ENCODE measurements at places on chromosomes 16 and 17. TPM values are rescaled to one million over a fixed set of nuclear protein-coding genes. Genes with fewer than 3 reads are reported as not detected.

GRCh38 chr17:48433896-48434295, 3.9 kb upstream of the SKAP1 start:
- no peak overlapping the region for H3K27ac ChIP-seq
- no peak for DNase-seq
- peaks cover 40% of the 10 kb centered on the region for H3K36me3 ChIP-seq

DNA sequence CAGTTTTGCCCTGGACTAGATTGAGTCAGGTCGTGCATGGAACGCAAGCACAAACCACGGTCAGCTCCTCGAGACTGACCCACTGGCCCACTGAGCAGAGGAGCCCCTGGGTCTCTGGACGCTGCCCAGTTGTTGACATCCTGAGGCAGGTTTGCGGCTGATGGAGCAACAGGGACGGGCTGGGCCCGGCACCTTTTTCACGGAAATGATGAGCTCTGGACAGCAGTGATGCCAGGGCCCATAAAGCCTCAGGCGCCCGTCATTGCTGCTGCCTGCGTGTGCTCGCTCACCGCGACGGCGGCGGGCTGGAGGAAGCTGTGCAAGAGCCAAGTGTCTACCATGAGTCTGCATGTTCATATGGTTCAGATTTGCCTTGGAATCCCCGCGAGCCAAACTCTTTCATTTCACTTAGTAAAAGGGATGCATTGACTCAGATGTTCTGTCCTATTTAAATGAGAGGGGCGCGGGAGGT, 30.8 kb upstream of the CRISPLD2 start:
- DNase-seq = no peak
- H3K4me3 ChIP-seq = no peak overlapping the region

Gene UNC45B
- total RNA-seq = not detected

- no peak overlapping the region for H3K27ac ChIP-seq
- H3K36me3 ChIP-seq = peaks cover 46% of the 10 kb centered on the region
- H3K4me1 ChIP-seq = peaks cover 14% of the 10 kb centered on the region
- H3K4me3 ChIP-seq = no peak overlapping the region
Observed at GRCh38 chr17:5563456-5563855, 20.9 kb downstream of the NLRP1 start.

- no peak overlapping the region for H3K27ac ChIP-seq
- DNase-seq = no peak
- H3K36me3 ChIP-seq = peaks cover 17% of the 10 kb centered on the region
- peaks cover 32% of the 10 kb centered on the region for H3K4me1 ChIP-seq
- H3K27me3 ChIP-seq = no peaks in the 10 kb centered on the region
Observed at GRCh38 chr17:69424287-69425041, 10.0 kb downstream of the MAP2K6 start.

DNA sequence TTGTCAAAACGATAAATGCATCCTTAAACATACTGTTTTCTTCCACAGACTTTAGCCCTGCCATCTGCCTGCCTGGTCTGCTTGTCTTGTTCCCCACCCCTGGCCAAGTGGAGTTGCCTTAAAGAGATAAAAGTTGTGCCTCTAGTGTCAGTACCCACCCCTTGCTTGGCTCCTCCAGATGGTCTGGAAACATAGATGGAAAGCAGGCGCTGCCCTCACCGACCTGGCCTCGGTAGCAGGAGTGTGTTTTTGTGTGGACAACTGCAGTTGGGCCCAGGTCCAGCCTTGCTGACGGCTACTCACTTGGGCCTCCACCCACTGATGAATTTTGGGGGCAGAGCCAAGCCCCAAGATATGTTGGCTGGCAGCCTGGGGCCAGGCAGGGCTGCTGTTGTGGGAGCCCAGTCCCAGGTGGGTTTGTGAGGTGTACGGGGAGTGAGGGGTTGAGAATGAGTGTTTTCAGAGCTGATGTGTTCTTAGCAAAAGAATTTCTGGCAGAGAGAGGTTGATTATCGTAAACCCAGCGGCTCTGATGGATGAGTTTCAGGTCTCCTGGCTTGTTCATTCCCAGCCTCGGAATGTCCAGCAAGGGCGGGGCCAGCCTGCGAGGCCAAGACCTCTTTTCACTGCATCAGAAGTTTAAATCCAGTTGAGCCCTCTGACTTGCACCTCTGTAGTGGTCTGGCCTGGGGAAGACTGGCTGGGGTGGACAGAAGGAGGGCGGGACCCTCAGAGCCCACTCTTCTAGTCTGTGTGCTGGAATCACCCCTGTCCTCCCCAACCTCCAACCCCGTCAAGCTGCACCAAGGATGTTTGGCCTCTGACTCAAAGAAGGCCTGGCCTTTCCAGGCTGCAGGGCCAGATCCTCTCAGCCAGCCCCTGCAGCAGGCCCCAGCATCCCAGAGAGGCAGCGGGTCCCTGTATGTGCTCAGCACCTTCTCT, 179.7 kb downstream of the RAB11FIP4 start:
- no peak for DNase-seq
- no peak overlapping the region for H3K4me3 ChIP-seq
- no peaks in the 10 kb centered on the region for H3K4me1 ChIP-seq
- H3K36me3 ChIP-seq = no peaks in the 10 kb centered on the region
- no peak overlapping the region for H3K27ac ChIP-seq

DNA sequence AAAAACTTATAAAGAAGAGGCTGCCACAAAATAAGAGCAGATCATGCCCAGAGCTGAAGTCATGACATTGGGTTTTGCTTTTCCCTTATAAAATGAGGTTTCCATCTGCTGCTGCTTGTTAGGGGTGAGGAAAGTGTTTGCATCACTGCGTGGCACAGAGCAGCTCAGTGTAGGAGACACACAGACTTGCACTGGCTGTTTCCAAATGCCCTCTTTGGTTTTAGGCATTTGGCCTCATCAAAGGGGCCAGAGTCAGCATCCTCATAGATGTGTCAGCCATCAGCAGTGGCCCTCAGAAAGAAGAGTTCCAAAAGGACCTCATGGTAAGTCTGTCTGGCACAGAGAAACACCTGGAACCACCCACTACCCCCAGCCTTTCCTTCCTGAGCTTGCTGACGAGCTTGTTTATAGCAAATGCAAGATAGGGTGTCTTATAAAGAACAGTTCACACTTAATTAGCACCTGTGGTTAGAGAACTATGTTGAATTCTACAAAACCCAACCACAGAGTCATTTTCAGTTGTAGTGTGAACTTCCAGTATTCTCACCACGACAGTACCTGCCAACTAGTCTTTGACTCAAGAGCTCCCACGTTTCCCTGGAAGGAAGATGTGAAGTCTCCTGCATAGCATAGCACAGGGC, 17.0 kb downstream of the VWA3A start:
- H3K27ac ChIP-seq = no peak overlapping the region
- DNase-seq = no peak
- peaks cover 8% of the 10 kb centered on the region for H3K4me1 ChIP-seq
- peaks cover 24% of the 10 kb centered on the region for H3K27me3 ChIP-seq
- H3K36me3 ChIP-seq = no peaks in the 10 kb centered on the region

Gene CLEC10A
- not detected for total RNA-seq

DNA sequence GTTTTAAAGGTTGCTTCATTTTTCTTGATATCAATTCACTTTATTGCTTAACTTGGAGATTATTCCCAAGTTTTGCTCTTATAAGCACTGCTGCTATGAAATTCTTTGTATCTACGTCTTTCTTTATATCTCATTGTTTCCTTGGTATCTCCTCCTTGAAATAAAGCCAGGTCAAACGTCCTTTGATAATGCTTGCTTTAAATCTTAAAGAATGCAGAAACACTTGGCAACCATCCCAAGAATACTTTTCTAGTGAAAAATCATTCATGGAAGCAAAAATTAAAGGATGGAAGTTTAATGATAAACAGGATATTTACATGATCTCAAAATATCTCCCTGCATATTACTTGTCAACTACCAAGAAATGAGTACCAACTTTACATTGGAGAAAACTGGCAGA, 175.2 kb downstream of the CPPED1 start:
- no peaks in the 10 kb centered on the region for H3K4me1 ChIP-seq
- no peak for DNase-seq
- H3K36me3 ChIP-seq = no peaks in the 10 kb centered on the region
- H3K27me3 ChIP-seq = peaks cover 3% of the 10 kb centered on the region

- H3K27me3 ChIP-seq = peaks cover 94% of the 10 kb centered on the region
- no peaks in the 10 kb centered on the region for H3K36me3 ChIP-seq
- no peak overlapping the region for H3K4me3 ChIP-seq
- H3K27ac ChIP-seq = no peak overlapping the region
- DNase-seq = no peak
- peaks cover 37% of the 10 kb centered on the region for H3K4me1 ChIP-seq
Observed at GRCh38 chr17:48729335-48730239, 1.0 kb upstream of the HOXB13 start.

Gene CCL8
- total RNA-seq = not detected

Gene KRTAP4-9
- total RNA-seq = not detected

DNA sequence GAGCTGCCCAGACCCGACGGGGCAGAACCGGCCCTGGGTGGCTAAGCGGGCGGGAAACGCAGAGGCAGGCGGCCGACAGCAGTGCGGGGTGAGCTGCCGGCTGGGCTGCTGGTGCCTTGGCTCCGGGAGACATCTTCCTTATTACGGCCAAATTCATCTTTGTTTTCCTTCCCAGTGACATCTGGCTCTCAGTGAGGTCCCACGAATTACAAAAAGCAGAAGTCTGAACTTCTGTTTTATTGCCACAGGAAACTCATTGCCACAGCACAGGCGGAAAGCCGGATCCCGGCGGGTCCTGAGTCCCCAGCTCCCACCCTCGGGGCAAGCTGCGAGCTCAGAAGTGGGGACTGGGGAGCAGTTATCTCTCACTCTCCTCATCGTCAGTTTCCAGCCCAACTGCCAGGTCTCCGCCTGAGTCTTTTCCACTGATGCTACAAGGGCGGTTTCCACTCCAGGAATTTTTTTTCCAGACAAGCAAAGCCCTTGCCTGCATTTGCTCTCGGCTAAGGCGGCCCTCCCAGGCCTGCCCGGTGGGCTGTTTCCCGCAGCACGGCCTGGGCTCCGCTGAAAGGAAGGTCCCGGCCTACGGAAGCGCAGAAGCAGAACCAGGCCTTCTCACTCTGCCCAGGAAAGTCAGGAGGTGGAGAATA, 40.3 kb downstream of the CBFA2T3 start:
- H3K36me3 ChIP-seq = no peaks in the 10 kb centered on the region
- H3K27me3 ChIP-seq = peaks cover 35% of the 10 kb centered on the region
- peaks cover 11% of the 10 kb centered on the region for H3K4me1 ChIP-seq
- no peak for DNase-seq
- no peak overlapping the region for H3K4me3 ChIP-seq
- H3K27ac ChIP-seq = no peak overlapping the region

- peak; percentile 66 for DNase-seq
- peaks cover 3% of the 10 kb centered on the region for H3K27me3 ChIP-seq
- peaks cover 49% of the 10 kb centered on the region for H3K36me3 ChIP-seq
- H3K4me3 ChIP-seq = peak overlapping the region; percentile 40
Observed at GRCh38 chr16:29738514-29738913, 7.3 kb downstream of the C16orf54 start.

Gene CTRB2
- not detected for total RNA-seq

Gene SSH2
- total RNA-seq = 79.6 TPM

GRCh38 chr16:51450376-51450775, 299.3 kb upstream of the SALL1 start:
- no peaks in the 10 kb centered on the region for H3K27me3 ChIP-seq
- DNase-seq = no peak
- no peak overlapping the region for H3K27ac ChIP-seq
- H3K4me1 ChIP-seq = no peaks in the 10 kb centered on the region

Gene OR1A1
- total RNA-seq = not detected

Gene KCNH6
- total RNA-seq = not detected

- DNase-seq = no peak
- no peaks in the 10 kb centered on the region for H3K27me3 ChIP-seq
- no peak overlapping the region for H3K27ac ChIP-seq
- H3K36me3 ChIP-seq = no peaks in the 10 kb centered on the region
- peaks cover 7% of the 10 kb centered on the region for H3K4me1 ChIP-seq
Observed at GRCh38 chr16:70661534-70661917, 15.2 kb downstream of the IL34 start.

DNA sequence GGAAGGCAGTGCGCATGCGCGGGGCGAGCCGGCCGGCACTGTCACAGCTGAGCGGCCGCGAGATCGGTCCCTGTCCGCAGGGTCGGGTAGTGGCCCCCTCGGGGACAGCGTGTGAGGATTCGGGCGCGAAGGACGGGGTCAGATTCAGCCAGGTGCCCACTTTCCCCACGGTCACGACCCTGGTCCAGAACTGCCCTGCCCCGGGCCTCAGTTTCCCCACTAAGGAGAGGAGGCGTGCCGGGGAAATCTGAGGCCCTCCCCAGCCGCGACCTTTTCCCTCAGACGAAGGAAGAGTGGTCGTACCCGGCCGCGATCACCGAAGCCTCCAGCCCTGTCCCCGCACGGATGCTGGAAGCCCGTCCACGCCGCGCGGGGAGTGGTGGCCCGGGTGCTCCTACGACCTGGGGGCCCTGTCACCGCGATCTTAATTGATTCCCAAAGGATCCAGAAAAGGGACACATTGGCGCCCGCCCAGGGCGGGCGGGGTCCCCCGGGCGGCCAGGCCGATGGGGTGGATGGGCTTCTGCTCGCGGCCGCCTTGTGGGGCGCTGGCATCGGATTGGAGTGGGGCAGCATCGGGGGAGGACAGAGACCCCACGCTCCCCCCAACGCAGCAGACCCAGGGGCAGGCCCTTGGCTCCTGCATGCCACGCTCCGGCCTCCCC, 57.7 kb downstream of the SRL start:
- H3K27ac ChIP-seq = peak overlapping the region; percentile 17
- peak overlapping the region; percentile 69 for H3K4me3 ChIP-seq
- peaks cover 7% of the 10 kb centered on the region for H3K4me1 ChIP-seq

Gene OSGIN1
- 0.26 TPM for total RNA-seq

Gene NEUROD2
- not detected for total RNA-seq

DNA sequence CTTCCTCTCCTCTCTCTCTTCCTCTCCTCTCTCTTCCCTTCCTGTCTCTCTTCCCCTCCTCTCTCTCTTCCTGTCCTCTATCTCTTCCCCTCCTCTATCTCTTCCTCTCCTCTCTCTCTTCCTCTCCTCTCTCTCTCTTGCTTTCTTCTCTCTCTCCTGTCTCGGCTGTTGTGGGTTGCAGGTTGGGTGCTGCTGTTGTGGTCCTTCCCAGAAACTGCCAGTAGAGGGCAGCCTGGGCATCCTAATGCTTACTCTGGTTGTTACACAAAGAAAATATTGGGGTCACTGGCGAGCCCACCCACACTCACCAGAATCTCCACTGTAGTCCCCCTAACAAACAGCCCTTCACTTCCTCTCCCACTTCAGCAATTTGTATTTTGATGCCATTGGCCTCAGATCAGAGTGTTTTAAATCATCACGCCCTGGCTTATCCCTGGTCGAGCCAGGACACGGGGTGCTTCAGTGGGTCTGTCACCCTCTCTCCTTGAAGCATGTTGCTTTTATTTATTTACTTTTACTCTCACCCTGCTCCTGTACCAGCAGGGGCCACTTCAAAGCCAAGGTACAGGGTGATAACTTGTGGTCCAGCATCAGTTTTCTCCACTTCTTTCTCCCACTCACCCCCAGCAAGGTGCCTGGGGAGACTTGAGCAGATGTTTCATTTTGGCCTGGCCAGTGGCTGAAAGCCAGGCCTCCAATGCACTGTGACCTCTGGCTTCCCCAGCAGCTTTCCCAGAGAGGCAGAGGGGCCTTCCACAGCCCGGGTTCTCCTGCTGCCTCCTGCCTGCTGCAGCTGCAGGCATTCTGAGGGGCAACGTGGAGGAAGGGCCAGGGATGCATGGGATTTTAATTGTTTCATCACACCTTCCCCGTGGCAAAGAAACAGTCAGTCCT, 4.7 kb upstream of the MMP15 start:
- H3K4me1 ChIP-seq = peaks cover 19% of the 10 kb centered on the region
- DNase-seq = peak; percentile 81
- peak overlapping the region; percentile 44 for H3K27ac ChIP-seq
- no peak overlapping the region for H3K4me3 ChIP-seq

- peaks cover 11% of the 10 kb centered on the region for H3K27me3 ChIP-seq
- peak overlapping the region; percentile 22 for H3K27ac ChIP-seq
- no peak overlapping the region for H3K4me3 ChIP-seq
- peaks cover 37% of the 10 kb centered on the region for H3K4me1 ChIP-seq
Observed at GRCh38 chr17:48483471-48484131, 47.2 kb downstream of the HOXB1 start.

Gene HSD17B1
- 0.53 TPM for total RNA-seq

Data from activated CD8-positive, alpha-beta T cell treated with anti-CD3 and anti-CD28 coated beads, Interleukin-2, amount 10 ng/mL, durations not matched to agents 7 days and 5 days (primary cell).